Erythroblast (primary cell): ENCODE measurements at places on chromosomes 16 and 17.

GRCh38 chr16:11258553-11259492 is 2.8 kb upstream of the SOCS1 start:
- DNase-seq: no peak

DNA sequence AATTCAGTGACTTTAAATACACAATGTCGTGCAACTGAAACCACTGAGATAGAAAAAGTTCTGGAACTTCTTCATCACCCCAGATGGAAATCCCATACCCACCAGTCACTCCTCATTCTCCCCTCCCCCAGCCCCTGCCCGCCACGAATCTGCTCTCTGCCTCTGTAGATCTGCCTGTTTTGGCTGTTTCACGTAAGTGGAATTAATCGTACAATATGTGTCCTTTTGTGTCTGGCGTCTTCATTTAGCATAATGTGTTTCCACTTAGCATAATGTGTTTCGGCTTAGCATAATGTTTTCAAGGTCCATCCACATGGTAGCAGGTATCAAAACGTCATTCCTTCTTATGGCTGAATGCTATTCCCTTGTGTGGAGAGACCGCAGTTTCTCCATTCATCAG is 3.5 kb upstream of the SPPL2C start:
- no peak for DNase-seq

GRCh38 chr17:34703533-34703932 is 124.2 kb downstream of the TMEM132E start:
- DNase-seq: peak; percentile 67

DNA sequence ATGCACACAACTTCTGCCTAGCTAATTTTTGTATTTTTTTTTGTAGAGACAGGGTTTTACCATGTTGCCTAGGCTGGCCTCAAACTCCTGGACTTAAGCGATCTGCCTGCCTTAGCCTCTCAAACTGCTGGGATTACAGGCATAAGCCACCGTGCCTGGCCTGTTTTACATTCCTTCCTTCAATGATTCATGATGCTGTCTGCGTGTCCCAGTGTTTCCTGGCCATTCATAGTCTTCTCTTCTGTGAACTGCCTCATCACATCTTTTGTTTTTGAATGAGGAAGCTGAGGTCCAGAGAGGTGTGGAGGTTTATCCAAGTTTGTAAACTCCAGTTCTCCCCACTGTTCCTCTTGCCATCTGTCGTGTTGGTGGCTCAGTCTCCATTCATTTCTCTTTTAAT is 64.5 kb upstream of the MED9 start:
- DNase-seq: no peak

DNA sequence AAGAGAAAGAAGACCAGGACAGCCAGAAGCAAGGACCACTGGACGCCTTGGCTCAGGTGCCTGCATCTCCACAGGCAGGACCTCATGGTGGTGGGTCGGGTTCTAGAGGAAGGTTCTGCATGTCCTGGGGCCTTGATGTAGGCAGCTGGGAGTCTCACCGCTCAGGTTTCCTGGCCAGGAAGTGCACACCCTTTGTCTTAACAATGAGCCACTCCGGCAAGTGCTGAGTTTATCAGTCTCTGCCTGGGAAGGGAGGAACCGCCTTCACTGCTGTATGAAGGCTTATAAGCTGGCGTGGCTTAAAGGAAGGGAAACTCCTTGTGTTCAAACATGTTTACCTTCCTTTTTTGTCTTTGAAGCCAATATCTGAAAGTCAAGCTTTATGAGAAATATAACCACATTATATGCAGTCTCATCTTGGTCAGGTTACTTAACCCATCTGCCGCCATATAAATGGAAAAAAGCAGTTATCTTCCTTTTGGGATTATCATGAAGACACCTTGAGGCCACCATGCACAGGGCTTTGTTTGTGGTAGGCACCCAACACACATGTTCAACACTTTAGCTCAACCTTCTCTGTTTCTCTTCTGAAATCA is at the start of gene ST6GALNAC1:
Gene ST6GALNAC1, minus strand, starts transcription at position 205 of the 596 bp plus-strand sequence. Its CDS starts 119 bp downstream, at position 86.
- peak; percentile 81 for DNase-seq
